ENCODE measurements at places on chromosomes 12 and 14.

DNA sequence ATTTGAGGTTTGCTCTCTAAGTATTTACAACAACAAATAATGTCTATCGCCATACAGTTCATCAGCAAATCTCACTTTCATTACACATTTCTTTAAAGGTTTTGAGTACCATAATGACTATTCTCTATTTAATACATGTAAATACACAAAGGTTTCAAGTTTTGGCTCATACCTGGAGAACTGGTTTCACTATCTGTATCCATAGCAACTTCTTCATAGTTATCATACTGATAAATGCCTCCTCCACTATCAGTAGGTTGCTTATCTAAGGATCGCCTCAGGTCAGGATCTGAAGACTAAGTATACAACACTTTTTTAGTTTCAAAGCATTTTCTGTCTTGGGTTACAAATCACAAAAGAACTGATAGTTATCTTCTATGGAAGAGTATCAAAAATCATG lies 21.4 kb downstream of the ZFC3H1 start:
- DNase-seq = no peak

DNA sequence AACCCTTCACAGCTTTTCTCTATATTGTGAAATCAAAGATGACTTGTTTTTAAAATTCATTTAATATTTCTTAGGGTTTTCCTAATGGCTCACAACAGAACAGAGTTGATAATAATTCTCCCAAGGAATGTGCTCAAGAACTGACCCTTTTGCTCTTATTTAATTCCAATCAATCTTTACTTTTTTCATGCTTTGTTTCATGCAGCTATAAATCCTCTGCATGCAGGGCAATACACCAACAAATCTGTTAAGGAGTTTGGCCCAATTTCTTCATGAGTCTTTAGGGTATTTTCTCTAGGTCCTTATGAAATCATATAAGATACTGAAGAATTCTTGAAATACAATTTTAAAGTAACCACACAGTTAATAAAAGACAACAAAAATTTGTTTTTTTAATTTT lies 264.2 kb downstream of the SLC6A15 start:
- DNase-seq = no peak

GRCh38 chr14:34324363-34324795 lies 137.7 kb downstream of the SPTSSA start:
- peak; percentile 38 for DNase-seq

DNA sequence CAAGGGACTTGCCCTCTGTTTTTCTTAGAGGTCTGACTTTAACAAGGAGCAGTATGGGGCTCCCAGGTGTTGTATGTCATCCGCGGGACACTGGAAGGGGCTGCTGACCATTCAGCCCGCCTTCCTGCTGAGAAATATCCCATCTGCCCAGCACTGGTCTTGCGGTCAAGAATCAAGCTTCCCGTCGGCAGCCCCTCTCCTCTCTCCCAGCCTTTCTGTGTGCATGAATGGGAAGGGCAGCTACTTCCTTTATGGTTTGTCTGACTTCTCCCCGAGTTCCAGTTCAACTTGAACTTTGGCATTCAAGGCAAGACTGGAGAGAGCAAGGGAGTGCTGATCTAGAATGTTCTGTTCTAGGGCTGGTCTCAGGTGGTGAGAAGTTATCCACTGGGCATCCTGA lies 51.5 kb downstream of the PSMA6 start:
- DNase-seq = no peak

DNA sequence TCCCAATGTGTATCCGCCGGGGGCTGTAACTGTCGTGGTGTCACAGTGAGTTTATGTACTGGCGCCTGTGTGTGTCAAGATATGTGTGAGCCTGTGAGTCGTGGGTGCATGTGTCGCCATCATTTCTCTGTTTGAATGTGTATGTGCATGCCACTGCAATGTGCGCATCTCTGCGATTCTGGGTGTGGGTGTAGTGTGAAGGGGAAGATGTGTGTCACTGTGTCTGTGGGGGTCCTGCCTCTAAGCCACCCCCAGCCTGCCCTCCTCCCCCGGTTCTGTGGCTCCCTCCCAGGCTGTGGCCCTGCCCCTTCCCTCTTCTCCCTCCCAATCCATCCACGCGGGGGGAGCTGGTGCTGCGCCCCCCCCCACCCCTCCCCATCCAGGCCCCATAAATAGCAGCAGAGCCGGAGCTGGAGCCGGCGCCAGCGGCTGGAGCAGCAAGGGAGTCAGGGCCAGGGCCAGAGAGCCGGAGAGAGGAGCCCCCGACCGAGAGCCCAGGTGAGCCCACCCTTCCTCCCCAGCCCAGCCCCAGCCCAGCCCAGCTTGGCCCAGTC lies at the start of gene CPNE6:
TSS of gene CPNE6 (plus strand) at position 419 of the 554 bp plus-strand sequence. CDS start 1,375 bp downstream, outside the sequence.
- no peak for DNase-seq

DNA sequence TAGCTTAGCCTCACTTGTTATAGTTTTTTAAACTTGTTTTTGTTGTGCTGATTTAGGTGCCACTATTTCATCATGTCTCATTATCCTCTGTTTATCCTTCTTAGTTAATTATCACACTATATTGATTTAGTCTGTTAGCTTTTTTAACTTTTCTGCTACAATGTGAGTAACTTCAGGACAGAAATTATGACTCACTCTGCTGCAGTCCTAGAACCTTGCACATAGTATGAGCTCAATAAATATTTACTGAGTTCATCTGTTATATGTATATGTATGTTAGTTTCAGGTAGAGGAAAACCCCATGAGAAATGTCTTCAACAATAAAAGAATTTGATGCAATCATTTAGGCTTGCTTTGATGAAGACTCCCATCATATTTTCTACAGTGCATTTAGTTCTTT lies 224.3 kb upstream of the NAV3 start:
- DNase-seq = no peak

- DNase-seq = no peak
Observed at GRCh38 chr12:27808841-27809240, 28.8 kb upstream of the MANSC4 start.

- no peak for DNase-seq
Observed at GRCh38 chr14:99125113-99125512, 146.9 kb downstream of the BCL11B start.

DNA sequence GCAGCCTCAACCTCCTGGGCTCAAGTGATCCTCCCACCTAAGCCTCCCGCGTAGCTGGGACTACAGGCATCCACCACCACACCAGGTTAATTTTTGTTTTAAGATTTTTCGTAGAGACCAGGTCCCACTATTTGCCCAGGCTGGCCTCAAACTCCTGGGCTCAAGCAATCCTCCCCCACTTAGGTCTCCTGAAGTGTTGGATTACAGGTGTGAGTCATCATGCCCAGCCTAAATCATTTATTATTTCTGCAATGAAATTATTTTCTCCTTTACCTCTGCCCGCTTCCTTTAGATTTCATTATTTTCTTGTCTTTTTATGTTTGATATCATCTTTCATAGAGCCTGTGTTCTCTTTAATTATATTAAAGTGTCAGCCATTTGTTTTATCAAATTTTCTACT lies 165.2 kb upstream of the OTX2 start:
- DNase-seq = no peak

- peak; percentile 96 for DNase-seq
Observed at GRCh38 chr12:132600048-132601032, 10.0 kb downstream of the LRCOL1 start.

- DNase-seq = no peak
Observed at GRCh38 chr12:65494537-65494936, 216.1 kb downstream of the MSRB3 start.

DNA sequence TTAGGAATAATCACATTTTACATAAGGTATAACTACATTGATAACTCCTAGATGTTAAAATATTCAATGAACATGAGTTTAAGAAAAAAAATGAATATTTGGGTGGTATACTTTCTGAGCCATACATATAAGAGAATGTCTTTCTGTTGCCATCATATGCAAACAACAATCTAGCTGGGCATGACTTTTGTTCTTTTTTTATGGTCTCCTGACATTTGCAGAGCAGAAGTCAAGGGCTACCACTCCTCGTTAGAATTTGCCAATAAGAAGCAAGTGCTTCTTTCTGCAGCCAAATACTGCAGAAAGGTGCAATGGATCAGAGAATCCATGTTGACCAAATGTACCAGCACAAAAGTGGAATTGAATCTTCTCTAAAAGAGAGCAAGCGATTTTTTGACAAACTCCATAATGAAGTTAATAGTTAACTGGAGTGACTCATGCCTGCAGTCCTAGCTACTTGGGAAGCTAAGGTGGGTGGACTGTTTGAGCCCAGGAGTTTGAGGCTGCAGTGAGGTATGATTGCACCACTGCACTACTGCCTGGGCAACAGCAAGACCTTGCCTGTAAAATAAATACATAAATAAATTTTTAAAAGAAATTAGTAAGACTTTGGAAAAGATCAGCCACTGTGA lies 25.5 kb upstream of the CCDC91 start:
- no peak for DNase-seq

GRCh38 chr12:2009623-2010022 lies 5.4 kb upstream of the DCP1B start:
- DNase-seq = peak; percentile 51

GRCh38 chr12:90851800-90852718 lies 102.9 kb downstream of the CCER1 start:
- DNase-seq = no peak

DNA sequence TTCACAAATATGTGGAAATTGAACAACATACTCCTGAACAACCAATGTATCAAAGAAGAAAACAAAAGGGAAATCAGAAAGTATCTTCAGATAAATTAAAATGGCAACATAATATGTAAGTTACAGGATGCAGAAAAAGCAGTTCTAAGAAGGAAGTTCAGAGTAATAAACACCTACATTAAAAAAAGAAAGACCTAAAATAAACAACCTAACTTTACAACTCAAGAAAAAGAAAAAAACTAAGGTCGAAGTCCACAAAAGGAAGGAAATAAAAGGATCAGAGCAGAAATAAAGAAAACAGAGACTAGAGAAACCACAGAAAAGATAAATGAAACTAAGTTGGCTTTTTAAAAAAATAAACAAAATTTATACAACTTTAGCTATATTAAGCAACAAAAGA lies 59.2 kb downstream of the EGLN3 start:
- DNase-seq = no peak

DNA sequence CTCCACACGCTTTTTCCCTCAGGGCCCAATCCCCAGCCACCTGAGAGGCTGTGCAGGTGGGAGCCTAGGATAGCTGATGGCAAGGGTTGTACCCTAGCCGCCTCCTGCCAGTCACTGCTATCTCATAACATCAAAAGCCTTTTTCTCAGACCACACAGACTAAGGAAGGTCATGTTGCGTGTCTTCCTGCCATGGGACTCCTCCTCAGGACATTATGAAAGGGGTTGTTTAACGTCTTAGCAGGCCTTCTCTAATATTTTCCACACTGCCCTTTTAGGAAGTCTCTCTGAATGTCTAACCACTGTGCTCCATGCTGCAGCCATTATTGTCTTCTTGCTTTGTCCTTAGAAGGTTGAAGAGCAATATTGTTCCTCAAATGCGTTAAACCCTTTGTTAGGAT lies 7.6 kb upstream of the SMUG1 start:
- no peak for DNase-seq

GRCh38 chr14:88321692-88322503 lies 1.2 kb downstream of the KCNK10 start:
- DNase-seq = peak; percentile 40

DNA sequence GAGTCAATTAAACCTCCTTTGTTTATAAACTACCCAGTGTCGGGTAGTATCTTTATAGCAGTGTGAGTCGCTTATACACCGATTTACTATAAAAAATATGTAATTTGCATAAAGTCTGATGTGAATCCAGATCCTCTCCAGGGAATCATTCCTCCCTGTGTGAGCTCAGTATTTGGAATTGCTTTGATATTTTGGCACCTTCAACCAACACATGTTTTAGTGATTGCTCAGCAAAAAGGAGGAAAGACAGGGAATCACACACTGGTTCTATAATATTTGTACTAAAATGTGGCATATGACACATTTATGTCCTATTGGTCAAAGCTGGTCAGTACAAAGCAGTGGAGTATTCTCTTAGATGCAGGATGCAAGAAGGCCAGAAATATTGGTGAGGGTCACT lies 703.9 kb upstream of the ATXN7L3B start:
- no peak for DNase-seq

GRCh38 chr12:78406828-78407227 lies 457.7 kb upstream of the SYT1 start:
- DNase-seq = peak; percentile 35

DNA sequence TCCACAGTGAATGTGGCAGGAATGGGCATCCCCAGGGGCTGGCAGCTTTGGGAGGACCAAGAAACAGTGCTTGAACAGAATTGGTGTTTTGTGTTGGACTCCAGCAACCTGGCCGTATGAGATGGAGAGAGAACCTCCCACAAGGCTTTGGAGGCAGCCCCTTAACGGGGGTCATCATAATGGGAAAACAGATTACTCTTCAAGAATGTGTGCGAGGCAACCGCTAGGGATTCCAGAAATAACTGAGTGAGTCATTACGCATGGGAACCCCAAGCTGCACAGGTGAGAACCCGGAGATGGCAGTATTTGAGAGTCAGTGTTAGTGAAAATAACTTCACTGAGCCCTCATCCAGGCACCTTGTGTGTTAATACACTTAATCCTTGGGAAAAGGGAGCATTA lies 567.8 kb upstream of the TBX3 start:
- no peak for DNase-seq

DNA sequence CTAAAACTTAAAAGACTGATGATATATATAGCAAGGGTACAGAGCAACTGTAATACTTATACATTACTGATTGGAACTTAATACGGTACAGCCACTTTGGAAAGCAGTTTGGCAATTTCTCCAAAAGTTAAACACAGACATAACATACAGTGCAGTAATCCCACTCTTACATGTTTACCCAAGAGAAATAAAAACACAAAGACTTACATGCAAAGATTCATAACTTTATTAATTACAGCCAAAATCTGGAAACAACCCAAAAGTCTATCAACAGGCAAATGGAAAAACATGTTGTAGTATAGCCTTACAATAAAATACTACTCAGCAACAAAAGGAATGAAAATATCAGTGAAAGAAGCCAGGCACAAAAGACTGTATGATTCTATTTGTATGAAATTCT lies 84.6 kb downstream of the GARIN6 start:
- no peak for DNase-seq

DNA sequence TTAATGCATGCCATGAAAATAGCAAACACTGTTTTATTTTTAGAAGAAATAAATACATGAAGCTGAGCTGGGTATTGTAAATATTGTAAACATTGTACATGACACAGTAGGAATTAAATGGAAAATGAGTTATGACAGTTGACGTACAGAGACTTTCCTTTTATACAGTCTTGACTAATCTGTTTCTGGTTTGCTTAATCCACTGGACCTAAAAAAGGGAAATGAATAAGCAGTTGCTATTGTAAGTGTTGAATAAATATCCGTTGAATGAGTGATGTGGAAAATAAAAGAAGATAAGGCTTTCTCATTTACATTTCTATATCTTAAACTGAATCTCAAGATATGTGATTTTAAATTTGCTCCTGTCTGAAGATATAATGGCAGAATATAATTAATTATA lies 15.0 kb downstream of the PMCH start:
- no peak for DNase-seq

DNA sequence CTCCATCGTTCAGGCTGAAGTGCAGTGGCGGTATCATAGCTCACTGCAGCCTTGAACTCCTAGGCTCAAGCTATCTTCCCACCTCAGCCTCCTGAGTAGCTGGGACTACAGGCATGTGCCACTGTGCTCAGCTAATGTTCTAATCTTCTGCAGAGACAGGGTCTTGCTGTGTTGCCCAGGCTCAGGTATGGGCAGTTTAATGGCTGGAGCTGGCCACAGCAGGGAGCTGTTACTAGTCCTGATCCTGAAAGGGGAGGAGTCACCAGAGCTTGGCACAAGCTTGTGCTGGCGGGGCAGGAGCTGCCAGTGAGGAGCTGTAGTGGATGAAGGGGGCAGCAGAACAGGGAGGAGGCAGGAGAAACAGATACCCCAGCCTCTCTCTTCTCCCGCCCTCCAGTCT lies 10.6 kb downstream of the TMEM120B start:
- no peak for DNase-seq

All from NCI-H345 (cell line).